ENCODE measurements at places on chromosomes 2 and 18.

DNA sequence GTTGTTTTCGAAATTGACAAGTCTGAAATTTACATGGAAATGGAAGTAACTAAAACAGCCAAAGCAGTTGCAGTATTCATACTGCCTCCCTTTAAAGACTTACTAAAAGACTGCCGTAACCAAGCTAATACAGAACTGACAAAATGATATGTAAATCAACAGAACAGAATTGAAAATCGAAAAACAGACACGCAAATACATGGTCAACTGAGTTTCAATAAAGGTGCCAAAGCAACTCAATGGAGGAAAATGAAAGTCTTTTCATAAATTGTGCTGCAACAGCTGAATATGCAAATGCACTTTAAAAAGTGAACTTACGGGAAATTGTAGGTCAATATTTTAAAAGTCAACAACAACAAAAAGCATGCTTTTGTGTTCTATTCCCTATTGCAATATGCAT is 34.2 kb downstream of the TMEM131 start:
- no peak for DNase-seq

- no peak for DNase-seq
Measured at GRCh38 chr18:36297417-36298125, at the start of gene FHOD3. Gene FHOD3, plus strand, starts transcription at chr18:36297713. Its CDS starts 123 bp downstream, at chr18:36297836.

DNA sequence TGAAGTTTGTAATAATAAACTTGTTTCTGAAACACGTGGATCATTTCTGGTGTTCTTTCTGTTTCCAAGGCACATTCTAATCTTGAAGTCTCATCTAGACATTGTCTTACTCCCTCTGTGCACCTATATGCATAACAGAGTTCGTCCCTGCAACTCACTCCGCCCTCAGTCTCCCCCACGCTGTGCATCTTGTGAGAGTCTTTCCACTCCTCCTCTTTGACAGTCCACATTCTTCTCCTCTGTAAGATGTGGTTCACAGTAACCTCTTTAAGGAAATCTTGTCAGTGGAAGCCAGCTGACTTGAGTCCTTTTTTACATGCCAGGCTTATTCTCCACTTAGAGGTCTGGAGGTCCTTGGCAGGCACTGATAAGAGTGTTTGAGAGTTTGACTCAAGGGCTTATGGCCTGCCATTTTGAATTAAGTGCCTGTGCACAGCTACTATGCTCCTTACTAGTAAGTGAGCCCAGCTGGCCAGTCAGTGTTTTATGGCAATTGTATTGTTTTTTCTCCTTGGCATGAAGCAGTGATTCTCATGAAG is 108.9 kb upstream of the IL1R2 start:
- no peak for DNase-seq

DNA sequence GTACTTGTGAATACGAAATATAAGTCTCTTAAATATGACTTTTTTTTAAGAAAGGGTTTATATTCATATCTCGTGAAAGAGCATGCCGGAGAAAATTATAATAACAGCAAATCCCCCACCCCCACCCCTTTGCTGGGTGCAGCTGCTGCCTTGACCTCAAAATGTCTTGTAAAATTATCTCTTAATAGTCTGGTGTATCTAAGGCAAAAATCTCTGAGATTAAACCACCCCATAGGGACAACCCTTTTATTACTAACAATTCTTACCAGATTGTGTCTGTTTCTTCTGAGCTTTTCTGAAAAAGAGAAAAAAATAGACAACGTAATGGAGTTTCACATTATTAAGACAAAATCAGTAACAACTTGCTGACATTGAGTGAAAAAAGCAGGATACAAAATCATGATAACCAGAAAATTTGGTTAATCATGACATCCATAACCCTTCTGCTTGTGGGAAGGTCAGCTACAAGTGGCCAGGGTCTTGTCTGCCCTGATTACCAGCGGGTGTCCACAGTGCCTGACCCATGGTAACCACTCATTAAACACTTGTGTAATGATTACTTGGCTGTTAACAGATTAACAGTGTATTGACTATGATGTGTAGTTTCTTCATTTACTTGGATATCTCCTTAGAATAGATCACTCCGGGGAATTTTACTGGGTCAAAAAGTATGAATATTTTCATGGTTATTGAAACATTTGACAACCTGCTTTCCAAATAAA is 1.5 kb downstream of the STRADB start:
- DNase-seq: no peak

Data from Peyer's patch (tissue), 4 donors.